ENCODE measurements at places on chromosomes 4 and X.

- DNase-seq: no peak
Measured at GRCh38 chr4:152352622-152353116, 183.2 kb downstream of the FBXW7 start.

DNA sequence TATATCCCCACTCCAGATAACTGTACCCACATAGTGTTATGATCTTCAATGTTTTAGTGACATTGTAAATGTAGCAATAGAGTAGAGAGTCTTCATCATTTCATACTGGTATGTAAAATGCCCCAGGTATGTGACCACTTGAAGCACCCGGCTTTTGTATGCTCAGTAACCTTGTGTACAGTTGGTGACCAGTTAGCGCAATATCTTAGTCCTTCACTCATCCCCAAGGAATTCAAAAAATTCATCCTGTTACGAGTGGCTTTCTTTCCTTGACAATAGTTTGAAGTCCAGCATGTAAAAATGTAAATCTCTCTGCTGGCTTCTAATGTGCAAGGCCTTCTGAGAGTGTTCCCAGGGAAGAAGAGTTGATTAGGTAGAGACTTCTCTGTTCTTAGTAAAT lies 145.6 kb downstream of the ARX start:
- DNase-seq: no peak

DNA sequence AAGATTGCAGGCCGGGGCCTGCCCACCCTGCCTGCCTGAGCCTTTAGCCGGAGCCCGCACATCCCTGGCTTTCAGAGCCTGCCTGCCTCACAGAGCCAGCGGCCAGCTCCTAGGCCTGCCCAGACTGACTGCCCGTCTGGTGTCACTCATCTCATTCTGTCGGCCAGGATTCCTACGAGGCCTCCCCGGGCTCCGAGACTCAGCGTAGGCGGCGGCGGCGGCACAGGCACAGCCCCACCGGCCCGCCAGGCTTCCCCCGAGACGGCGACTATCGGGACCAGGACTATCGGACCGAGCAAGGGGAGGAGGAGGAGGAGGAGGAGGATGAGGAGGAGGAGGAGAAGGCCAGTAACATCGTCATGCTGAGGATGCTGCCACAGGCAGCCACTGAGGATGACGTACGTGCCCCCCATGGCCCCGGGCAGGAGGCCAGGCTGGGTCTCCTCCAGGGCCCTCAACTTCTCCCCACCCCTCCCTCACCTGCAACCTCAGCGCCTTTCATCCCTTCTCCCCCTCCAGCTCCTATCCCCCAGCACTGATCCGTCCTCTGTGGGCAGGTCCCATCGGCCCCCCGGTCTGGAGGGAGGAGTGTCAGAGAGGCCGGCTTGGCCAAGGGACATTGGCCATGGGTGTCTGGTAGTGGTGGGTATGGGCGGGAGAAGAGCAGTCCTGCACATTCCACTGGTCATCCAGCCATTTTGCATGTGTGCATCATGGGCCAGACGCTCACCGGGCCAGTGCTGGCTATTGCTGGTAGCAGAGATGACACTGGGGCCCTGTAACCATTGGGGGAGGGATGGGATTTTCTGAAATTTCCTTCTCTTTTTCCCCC lies 22.6 kb upstream of the UBA1 start:
- DNase-seq: no peak

GRCh38 chr4:87310691-87311335 lies 11.9 kb downstream of the HSD17B13 start:
- no peak for DNase-seq

GRCh38 chr4:110533590-110533910 lies 57.6 kb downstream of the ENPEP start:
- DNase-seq: no peak

DNA sequence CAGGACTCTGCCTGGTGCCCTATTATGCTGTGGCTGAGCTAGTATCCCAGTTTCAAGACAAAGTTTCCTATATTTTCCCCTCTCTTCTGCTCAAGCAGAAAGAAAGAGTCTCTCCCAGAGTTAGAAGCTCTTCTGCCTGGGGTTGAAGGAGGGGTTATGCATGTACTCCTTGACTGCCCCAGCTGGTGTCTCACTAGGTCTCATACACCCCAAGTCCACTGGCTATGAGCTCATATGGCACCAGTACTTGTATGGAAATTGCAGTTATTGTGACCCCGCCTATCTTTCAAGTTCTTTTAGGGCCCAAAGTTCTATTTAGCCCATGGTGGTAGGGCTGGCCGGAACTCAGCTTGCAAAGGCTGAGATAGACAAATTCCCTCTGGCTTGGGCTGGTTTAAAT lies 131.8 kb downstream of the NBDY start:
- no peak for DNase-seq

DNA sequence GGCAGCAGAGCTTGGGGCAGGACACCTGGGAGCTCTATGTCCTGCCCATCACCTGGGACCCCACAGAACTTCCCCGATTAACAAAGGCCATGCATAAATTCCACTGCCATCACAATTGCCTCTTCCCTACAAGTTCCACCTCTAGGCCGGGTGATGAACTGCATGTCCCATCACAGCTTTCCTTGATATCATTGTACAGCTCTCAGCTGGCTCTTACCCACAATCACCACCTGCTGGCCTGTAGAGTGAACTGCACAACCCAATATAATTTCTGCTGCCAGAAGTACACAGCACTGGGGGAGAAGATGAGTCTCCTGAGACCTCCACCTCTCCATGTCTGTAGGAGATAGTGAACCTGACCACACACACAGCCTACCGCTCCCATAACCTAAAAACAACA lies 285.0 kb upstream of the AADAT start:
- DNase-seq: peak; percentile 33

DNA sequence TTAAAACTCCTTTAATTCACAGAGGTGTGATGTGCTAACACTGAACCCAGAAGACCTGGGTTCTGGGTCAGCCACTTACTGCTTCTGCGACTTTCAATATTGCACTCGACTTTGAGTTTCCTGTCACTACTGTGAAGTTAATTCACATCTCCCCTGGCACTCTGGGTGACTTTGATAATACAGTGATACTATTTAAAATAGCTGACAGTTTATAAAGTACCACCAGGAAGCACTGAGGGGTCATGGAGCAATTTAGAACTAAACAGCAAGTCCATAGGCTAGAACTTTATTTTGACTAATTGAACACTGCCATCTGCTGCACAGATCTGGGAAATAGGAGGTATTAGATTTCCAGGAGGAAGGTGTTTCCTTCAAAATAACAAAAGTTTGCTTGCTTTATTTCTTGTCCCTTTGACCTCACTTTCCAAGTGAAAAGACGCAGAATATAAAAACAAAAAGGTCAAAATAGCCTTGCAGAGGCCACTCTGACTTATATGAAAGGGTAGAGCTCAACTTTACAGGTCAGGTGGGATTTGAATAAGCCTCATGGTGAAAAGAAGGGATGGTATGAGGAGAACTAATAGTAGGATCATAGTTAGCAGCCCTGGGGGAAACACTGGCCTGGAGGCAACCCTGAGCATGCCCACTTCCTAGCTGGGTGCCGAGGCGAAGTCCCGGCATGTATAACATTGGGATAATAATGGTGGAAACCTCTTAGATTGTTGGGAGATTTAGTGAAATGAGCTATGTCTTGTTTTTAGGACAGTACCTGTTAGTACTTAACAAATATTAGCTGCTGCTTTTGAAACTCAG lies 53.4 kb downstream of the ZNF518B start:
- DNase-seq: no peak

DNA sequence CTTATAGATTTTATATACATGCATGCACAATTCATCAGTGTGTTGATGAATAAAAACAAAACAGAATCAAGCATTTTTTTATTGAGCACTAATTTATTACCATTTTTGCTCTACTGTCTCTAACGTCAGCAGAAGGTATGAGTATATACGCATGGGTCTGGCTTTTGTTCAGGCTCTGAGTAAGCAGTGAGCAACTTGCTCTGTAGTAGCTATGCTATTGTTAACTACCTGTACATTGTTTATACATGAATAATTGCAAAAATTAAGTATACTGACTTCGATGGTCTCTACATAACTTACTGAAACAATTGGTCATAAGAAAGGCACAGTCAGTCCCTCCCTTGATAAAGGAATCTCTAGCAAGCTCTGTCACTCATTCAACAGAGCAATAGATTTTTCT lies 122.9 kb downstream of the RS1 start:
- DNase-seq: no peak

DNA sequence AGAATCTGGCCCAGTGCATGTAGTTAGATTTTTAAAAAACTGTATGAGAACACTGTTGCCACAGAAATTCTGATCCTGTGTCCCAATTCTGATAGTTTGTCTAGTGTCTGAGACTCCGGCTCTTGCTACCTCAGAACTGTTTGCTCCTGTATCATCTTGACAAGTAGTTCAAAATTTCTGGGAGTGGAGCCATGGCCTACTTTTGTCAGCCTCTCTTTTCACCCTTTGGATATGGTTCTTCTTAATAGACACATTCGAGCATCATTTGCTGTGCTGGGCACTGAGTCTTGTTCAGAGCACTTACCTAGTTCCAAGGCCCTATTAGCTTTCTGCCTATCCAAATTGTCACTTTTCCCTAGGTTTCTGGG lies 46.9 kb downstream of the ATP10D start:
- DNase-seq: no peak

DNA sequence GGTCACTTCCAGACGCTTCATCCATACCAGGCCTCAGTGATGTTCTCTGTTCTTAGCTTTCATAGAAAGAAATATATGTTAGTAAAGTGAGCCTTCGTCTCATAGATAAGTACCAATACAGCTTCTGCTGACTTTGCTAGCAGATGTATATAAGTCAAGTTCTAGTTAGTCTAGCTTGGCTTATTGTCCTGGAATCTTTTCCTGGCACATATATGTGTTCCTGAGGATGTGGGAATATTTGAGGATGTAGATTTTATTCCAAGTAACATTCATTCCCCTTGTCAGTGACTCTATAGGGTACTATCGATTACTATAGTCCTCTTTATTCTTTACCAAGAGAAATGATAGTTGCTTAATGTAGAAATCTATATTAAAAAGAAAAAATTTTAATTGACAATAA lies 135.2 kb upstream of the FAM9C start:
- no peak for DNase-seq

DNA sequence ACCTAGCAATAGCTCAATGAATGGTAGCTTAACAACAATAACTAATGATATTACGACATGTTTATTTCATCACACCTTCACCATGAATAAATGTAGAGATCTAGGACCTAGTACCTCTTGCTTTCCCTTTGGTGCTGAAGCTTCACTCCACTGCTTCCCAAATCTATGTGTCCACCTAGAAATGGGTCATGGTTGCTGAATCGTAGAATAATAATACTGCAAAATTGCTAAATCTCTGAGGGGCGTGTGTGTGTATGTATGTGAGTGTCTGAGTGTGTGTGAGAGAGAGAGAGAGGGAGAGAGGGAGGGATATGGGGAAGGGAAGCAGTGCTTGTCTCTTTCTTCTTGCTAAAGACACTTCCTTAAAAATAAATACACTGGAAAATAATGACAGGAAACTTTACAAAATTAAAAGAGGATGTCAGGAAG lies 109.3 kb upstream of the BMP2K start:
- no peak for DNase-seq

DNA sequence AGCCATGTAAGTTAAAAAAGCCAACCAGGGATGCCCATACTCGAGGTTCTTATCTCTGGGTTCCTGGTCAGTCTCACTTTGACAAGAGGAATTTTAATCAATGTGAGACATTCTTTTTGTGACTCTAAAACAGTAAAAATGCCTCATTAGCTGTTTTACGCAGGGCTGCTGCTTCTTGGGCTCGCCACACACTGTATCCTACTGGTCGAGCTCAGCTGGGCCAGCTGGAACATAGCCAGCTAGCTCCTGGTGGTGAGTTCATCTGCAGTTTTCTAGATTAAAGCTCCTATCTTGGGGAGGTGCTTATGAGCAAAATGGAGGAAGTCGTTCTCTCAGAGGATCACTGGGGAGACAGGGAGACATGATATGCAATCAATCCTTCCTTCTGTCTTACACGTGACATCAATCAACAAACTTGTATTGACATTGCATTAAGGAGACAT lies 55.9 kb upstream of the LEF1 start:
- no peak for DNase-seq

- DNase-seq: no peak
Measured at GRCh38 chrX:109281483-109282275, 200.2 kb downstream of the GUCY2F start.

DNA sequence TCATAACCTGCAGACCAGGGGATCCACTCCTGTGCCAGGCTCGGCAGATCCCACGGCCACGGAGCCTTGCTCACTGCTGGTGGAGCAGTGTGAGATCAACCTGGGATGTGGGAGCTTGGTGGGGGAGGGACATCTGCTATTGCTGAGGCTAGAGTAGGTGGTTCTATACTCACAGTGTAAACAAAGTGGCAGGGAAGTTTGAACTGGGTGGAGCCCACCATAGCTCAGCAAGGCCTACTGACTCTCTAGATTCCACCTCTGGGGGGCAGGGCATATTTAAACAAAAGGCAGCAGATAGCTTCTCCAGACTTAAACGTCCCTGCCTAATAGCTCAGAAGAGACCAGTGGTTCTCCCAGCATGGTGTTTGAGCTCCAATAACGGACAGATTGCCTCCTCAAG lies 54.7 kb upstream of the EPHA5 start:
- no peak for DNase-seq

- DNase-seq: no peak
Measured at GRCh38 chr4:182227611-182228010, 15.6 kb upstream of the TENM3 start.

- no peak for DNase-seq
Measured at GRCh38 chr4:7722766-7723387, 216.8 kb downstream of the AFAP1 start.

GRCh38 chrX:102975016-102975415 lies 37.9 kb downstream of the RAB40AL start:
- DNase-seq: no peak

DNA sequence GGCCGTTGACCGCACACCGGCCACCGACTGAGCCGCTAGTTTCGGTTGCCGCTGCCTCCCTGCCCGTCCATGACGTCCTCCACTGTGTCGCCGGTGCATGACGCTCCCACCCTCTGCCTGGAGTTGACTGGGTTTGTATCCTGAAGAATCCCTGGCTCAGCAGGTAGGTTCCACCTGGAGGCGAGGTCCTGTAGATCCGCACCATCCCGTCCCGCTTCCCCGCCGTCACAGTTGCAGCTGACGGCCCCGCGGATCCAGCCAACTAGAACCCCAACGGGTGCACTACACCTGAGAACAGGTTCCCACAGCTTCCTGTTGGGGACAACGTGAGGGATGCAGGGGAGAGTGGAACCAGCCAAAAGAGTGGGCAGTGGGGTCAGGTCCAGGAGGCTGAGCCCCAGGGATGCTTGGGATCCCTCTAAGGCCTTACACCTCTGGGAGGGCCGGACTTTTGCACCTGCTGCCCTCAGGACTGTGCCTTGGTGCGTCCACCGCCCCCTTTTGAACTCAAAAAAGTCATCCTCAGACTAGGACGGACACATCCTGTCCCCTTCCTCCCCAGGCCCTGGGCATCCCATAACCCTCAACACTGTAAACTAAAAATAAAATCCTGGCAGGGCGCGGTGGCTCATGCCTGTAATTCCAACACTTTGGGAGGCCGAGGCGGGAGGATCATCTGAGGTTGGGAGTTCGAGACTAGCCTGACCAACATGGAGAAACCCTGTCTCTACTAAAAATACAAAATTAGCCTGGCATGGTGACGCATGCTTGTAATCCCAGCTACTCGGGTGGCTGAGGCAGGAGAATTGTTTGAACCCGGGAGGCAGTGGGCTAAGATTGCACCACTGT lies 1.1 kb upstream of the SLBP start:
- DNase-seq: no peak

GRCh38 chrX:45714866-45715265 lies 514.2 kb upstream of the DIPK2B start:
- DNase-seq: no peak

- no peak for DNase-seq
Measured at GRCh38 chrX:107728371-107729099, 47.1 kb downstream of the TSC22D3 start.

- DNase-seq: no peak
Measured at GRCh38 chr4:155122382-155122781, 86.1 kb upstream of the NPY2R start.

All from GM18507 (cell line).